ENCODE measurements at places on chromosomes 2 and 18.

DNA sequence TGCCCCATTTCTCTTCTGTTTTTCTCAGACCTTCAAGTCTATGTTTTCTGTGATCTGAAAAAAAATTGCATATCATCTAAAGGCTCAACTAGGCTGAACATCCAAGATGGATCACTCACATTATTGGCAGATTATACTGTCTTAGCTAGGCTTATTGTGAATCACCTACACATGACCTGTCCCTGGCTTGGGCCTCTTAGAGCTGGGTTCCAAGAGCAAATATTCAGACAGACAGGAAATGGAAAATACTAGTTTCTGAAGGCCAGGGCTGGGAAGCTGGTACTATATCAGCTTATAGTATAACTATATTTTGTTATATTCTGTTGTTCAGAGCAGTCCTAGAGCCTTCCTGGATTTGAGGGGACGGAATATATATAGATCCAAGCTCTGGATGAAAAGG is 90.3 kb downstream of the PIK3C3 start:
- no peak for DNase-seq

GRCh38 chr2:67571785-67572718 is 174.9 kb downstream of the ETAA1 start:
- no peak for DNase-seq

DNA sequence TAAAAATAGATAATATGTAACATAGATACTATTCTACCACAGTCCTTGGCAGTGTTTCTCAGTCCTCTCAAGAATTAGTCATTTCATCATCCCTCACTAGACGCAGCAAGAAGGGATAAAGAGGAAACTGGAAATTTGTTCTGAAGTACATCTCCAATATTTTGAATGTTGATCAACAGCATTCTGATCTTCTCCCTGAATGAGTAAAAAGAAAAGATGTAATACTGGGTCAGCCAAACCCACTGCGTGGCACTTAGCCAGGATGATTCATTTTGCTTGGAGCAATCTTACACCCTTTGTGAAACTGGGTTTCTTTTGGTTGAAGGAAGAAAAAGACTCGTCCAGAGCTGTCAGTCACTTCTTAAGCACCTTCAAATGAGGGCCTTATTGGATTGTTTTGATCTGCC is 54.1 kb downstream of the TAF1B start:
- DNase-seq: no peak

DNA sequence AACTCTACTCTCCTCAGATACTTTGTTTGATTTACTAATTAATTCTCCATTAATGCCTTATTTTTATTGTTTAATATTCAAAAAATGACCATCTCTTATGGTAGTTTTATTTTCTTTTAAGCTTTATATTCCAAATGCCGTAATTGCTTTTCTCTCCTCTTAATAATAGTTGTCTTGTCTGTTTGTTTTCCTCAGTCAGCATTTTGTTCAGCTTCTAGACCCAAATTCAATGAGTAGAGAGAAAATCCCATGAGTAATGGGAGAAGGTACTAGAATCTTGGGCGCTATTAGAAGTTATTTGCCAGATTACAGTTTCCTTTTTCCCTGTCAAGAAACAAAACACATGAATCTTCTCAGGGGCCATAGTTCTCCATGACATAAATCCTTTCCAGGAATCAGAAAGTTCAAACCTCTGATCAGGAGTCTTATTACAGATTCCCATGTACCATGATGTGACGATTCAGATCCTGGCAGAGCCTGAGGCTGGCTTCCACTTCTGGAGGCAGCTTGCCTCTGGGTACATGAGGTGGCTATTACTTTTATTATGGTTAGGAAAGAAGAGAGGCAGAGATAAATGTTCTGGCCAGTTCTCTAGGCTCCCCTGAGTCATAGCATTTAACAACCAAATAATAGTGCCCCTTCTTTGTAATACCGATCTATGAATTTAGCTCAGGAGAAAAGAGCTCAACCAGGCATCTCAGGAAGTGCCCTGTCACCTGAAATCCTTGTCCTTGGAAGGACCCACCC is 485.1 kb upstream of the SETBP1 start:
- DNase-seq: no peak
